ENCODE measurements at places on chromosomes 5 and 9.

DNA sequence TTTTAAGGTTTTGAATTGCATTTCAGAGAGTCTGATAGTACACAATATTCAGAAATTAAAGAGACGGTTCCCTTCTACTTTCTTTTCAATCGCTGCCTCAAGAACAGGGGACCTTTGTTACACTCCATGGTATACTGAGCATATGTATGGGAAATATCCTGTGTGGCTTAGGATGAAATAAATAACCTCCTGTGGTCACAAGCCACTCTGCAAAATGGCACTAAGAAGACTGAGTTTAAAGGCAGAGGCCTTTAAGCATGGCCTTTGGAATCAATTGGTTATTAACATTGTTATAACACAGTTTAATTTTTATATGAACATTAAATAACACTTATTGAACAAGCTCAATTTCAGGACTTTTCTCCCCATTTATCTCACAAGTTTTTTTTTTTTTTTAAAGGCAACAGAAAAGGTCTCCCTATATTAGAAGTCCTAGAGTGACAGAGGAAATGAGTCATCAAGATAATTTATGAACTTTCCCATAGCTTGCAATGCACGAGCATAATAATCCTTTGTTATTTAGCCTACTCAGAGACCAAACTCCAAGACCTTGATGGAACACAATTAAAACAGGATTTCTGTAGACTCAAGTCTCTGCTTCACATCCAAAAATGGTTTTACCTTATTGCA is 341.9 kb downstream of the TMEM167A start:
- DNase-seq = no peak

GRCh38 chr9:14212697-14213420 is 101.1 kb downstream of the NFIB start:
- DNase-seq = no peak

GRCh38 chr5:55935371-55935770 is 59.4 kb downstream of the IL6ST start:
- no peak for DNase-seq

- no peak for DNase-seq
These were observed 17.2 kb upstream of the AFAP1L1 start for GRCh38 chr5:149254506-149254905.

GRCh38 chr9:32398207-32398606 is 13.8 kb downstream of the ACO1 start:
- no peak for DNase-seq

GRCh38 chr5:2740051-2740875 is 11.2 kb downstream of the IRX2 start:
- no peak for DNase-seq

DNA sequence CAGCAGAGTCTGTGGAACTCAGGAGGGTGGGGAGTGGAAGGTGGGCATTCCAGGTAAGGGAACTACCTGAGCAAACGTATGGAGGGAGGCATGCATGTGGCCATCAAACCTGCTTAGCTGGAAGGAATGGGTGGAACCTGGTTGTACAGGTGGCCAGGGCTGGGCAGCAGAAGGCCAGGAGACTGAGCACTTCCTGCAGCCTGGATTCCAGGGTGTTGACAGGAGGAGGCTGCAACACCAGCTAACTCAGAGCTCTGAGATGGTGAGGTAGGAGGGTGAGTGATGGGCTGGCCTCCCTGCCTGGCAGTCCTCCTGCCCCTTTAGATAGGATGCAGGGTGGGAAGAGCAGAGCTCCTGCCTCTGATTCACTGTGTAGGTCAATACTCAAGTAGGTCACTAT is 92.5 kb upstream of the CPEB4 start:
- no peak for DNase-seq

DNA sequence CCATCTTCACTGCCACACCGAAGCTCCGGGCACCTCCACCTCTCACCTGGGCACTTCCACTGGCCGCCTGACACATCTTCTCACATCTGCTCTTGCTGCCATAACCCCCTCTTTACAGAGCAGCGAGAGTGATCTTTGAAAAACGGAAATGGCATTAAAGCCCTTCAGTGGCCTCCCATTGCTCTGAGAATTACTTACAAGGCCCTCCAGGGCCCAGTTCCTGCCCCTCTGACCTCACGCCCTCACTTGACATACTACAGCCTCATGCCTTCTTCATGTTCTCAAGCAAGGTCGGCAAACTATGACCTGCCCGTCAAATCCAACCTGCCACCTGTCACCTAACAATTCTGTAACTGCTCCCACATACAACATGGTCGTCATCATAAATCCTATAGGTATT is 187.3 kb downstream of the NR3C1 start:
- DNase-seq = no peak

GRCh38 chr9:8133606-8134005 is 334.0 kb upstream of the DMAC1 start:
- DNase-seq = no peak

- DNase-seq = no peak
These were observed 8.2 kb upstream of the SLC44A1 start for GRCh38 chr9:105236261-105236660.

DNA sequence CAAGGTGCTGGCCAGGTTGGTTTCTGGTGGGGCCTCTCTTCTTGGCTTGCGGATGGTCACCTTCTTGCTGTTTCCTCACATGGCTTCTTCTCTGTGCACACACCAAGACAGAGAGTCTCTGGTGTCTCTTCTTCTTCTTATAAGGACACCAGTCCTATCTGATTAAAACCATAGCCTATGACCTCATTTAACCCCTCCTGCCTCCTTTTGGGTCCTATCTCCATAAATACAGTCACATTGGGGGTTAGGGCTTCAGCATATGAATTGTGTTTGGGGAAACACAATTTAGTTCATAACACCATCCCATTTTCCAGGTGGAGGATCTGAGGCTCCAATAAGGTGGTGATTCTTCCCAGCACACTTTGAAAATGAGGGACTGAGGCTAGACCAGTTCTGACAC is 80.4 kb downstream of the SPRY4 start:
- DNase-seq = no peak

GRCh38 chr5:33049842-33050241 is 338.7 kb downstream of the NPR3 start:
- DNase-seq = no peak

GRCh38 chr5:140181002-140181483 is 6.1 kb downstream of the CYSTM1 start:
- DNase-seq = no peak

DNA sequence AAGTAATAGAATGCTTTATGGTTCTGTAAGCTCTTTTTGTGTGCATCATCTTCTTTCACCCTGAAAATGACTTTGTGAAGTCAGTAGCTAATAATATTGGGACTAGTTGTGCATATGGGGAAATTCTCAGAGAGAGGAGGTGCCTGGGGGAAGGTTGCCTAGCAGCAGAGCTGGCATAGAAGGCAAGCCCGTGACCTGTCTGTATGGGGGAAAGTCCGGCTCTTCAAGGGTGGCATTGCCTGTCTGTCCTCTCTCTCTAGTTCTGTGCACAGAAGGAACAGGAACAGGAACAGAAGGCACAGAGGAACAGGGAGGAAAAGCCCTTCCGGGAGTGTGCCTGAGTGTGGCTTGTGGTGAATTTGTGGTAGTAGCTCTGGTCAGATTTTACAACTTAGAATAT is 33.1 kb downstream of the SH3GL2 start:
- DNase-seq = no peak

DNA sequence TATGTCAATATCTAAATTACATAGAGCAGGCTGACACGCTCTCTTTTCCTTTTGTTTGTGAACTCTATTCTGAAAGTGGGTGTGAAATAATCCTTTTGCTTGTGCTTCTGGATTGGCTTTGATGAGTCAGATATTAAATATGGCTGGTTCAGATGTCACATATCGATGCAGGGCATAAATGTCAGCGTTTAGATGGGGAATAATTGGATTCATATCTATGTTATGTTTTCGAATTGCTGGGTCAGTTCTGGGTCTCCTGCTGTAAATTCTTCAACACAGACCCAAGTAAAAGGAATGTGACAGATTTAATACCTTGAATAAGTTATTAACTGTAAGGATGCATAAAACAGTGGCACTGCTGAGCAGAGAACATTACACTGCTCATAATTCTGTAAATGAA is 118.7 kb upstream of the SNX2 start:
- no peak for DNase-seq

DNA sequence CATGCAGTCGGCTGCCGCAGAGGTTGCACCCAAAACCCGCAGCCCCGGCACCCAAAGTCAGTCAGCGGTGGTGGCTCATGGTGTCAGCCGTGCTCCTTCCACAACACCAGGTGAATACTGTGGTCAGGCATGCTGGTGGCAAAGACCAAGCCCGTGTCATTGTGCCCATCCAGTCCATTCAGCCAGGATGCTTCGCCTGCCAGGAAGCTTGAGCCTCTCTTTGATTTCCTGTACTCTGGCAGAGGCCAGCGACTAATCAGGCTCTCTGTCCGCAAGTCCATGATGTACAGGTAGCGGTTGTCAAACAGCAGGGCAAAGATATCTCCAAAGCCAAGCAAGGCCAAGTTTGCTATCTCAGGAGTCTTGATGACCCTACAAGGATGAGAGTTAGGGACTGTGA is 28.7 kb downstream of the FBXW2 start:
- no peak for DNase-seq

GRCh38 chr5:612498-613424 is 621 bp downstream of the CEP72 start:
- DNase-seq = no peak

- no peak for DNase-seq
These were observed 67.0 kb upstream of the DPYSL3 start for GRCh38 chr5:147576646-147577535.

GRCh38 chr9:98774746-98775145 is 21.6 kb downstream of the ANKS6 start:
- no peak for DNase-seq

- no peak for DNase-seq
These were observed 98.3 kb downstream of the BASP1 start for GRCh38 chr5:17315710-17316221.

DNA sequence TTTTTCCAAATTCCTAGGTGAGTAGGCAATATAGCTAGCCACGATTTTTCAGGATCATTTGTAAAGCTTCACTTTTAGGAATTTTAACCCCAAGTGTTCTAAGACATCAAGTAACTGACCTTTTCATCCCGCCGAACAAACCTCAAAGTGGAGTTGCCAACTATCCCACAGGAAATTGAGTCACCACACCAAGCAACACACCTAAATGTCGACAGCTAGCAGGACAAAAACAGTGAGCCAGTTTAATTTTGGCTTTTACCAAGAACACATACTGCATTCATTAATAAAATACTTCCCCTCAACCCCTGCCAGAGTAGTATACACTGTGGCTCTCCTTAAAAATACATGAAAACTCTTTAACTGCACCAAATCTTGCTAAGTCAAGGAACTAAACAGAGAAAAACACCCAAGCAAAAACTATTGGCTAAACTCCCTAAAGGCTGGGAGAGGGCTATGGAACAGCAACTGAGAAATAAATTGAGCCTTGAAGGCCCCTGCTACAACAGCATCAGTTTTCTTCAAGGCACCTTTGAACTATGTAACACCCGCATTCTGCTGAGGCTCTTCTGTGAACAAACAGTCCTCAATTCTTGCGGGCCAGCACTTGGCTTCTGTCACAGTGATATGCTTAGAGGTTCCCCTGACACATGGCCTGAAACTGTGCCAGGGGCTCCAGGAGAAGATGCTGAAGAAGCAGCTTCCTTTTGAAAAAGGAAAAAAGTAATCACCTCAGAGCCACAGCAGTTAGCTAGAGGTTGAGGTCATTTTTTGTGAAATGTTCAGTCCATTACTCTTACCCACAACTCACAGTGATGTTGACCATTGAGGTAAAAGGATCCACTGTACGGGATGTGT is 459.6 kb downstream of the RAB3C start:
- DNase-seq = no peak

- DNase-seq = no peak
These were observed 129.7 kb upstream of the IQGAP2 start for GRCh38 chr5:76273206-76273885.

DNA sequence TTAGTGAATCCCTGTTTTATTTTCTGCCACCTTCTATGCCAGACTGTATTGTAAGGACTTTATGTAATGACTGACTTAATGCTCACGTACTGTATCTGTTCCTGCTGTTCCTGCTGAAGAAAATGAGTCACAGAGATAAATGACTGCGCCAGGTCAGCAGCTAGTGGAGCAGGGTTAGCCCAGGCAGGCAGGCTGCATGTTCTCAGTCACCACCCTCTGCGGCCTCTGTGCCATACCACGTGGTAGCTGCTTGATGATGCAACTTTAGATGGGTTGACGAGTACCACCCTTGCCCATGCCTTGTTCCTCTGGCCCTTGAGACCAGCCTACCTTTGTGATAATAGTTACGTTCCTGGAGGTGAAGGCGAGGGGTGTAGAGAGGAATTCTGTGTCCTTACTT is 161.9 kb downstream of the TRIO start:
- no peak for DNase-seq

- DNase-seq = no peak
These were observed 18.4 kb upstream of the ERCC6L2 start for GRCh38 chr9:95857124-95857523.

- no peak for DNase-seq
These were observed 126.1 kb upstream of the NFIB start for GRCh38 chr9:14440062-14440461.

DNA sequence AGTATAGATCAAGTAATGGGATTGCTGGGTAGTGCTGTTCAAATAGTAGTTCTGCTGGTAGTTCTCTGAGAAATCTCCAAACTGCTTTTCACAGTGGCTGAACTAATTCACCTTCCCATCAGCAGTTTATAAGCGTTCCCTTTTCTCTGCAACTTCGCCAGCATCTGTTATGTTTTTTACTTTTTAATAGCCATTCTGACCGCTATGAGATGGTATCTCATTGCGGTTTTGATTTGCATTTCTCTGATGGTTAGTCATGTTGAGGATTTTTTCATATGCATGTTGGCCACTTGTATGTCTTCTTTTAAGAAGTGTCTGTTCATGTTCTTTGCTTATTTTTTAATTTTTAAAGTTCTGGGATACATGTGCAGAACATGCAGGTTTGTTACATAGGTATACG is 279.2 kb upstream of the NREP start:
- no peak for DNase-seq

DNA sequence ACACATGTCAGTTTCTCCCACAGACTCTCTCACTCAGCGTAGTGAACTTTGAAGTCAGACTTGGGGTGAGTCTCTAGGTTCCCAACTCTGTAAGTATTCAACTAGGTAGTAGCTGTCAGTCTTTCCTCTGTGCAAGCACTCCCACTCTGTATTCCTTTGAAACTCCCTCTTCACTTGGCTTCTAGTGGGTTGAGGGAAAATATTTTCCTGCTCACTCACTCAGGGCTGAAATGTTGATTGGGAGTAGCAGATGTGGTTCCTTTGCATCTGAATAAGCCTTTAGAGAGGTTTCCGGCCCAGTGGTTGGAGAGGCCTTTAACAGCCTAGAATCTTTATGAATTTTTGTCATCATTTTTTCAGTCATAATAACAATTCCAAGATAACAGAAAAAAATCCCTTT is 18.1 kb upstream of the ARRDC3 start:
- DNase-seq = no peak

DNA sequence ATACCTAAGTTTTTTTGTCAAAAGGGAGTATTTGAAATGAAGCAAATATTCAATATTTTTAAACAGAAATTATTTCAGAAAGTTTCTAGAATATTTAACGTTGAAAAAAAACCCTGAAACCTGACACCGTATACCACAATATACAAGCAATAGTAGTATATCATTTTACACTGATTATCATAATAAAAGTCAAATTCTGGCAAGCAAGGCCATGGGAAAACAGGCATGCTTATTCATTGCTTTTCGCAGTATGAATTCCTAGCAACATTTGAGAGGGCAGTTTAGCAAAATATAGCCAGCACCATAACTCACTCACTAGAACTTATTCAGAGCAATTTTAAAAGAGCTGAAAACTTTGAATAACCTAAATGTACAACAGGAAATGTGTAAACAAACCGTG is 46.1 kb downstream of the ERAP1 start:
- DNase-seq = no peak
